ENCODE measurements at places on chromosomes 1 and 21.
A peak's percentile ranks its signal among the peaks of the same experiment; 100 is the strongest.

DNA sequence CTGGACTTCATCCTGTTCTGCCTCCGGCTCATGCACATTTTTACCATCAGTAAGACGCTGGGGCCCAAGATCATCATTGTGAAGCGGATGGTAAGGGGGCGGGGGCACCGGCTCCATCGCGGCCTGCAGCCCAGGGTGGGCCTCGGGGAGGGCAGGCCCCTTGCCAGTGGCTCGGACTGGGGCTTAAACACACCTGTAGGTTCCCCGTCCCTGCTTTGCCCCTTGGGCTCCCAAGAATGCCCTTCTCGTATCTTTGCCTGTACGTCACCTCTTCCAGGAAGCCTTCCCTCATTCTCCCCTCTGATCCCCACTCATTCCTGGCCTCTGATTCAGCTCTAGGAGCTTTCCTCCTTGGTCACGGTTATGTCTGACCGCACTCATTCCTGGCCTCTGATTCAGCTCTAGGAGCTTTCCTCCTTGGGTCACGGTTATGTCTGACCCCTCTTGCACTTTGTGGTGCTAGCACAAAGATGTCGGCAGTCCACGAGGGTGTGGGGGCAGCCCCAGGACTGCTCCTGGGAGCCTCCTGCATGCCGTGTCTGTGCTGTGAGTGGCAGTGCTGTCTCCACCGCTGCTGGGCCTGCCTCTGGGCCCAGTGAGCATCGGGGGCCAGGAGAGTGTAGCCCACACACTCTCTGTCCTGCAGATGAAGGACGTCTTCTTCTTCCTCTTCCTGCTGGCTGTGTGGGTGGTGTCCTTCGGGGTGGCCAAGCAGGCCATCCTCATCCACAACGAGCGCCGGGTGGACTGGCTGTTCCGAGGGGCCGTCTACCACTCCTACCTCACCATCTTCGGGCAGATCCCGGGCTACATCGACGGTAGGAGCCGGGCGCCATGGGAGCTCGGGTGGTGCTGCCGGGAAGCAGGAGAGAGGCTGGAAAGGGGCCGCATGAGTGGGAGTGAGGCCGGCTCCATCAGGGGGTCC lies 49.1 kb upstream of the LRRC3 start:
- no peak for DNase-seq

- peak; percentile 93 for DNase-seq
These were observed at the start of gene MTR for GRCh38 chr1:236795035-236795756. Gene MTR, plus strand, starts transcription at chr1:236795292. Its CDS starts 412 bp downstream, at chr1:236795704.

DNA sequence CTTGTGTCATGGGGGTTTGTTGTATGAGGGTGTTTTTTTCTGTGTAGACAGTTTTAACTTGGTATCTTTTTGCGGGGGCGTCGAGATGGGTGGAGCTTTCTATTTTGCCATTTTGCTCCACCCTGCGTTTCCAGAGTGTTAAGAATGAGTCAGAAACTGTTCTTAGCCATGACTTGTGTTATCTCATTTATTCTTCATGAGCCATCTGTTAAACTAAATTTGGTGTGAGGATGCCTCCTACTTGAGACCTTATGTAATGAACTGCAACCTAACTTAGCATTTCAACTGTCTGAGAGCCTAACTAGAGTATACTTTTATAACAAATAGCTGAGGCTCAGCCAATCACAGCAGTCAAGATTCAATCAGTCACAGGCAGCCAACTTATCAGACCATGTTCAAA lies 1873.5 kb downstream of the NCAM2 start:
- DNase-seq, result no peak

- DNase-seq, result peak; percentile 29
These were observed 6.6 kb upstream of the ZNF669 start for GRCh38 chr1:247110627-247111258.

GRCh38 chr1:101026430-101026788 lies 825 bp upstream of the DPH5 start:
- DNase-seq, result no peak

DNA sequence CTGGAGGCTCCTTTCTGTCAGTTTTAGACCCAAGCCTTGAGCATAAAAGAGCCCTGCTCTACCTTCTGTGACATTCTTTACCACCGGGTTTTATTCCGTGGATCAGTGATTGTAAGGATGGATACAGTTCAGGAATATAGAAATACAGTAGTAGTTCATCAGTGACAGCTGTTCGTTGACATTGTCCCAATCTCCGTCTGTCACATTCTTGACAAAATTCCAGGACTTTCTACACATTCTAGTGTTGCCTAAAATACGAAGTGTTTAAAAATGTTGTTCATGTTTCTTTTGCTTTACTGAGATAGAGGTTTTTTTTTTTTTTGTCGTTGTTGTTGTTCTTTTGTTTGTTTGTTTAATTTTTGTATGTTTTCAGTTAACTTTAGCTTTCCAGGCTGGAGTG lies 29.9 kb downstream of the MAP10 start:
- no peak for DNase-seq

- no peak for DNase-seq
These were observed 15.9 kb upstream of the EPB41 start for GRCh38 chr1:28898405-28898881.

Measured in activated T-cell treated with anti-CD3 and anti-CD28 coated beads, Interleukin-2, amount 50 U/mL, for 4 hours (primary cell).